ENCODE measurements at places on chromosomes 12 and 14.

DNA sequence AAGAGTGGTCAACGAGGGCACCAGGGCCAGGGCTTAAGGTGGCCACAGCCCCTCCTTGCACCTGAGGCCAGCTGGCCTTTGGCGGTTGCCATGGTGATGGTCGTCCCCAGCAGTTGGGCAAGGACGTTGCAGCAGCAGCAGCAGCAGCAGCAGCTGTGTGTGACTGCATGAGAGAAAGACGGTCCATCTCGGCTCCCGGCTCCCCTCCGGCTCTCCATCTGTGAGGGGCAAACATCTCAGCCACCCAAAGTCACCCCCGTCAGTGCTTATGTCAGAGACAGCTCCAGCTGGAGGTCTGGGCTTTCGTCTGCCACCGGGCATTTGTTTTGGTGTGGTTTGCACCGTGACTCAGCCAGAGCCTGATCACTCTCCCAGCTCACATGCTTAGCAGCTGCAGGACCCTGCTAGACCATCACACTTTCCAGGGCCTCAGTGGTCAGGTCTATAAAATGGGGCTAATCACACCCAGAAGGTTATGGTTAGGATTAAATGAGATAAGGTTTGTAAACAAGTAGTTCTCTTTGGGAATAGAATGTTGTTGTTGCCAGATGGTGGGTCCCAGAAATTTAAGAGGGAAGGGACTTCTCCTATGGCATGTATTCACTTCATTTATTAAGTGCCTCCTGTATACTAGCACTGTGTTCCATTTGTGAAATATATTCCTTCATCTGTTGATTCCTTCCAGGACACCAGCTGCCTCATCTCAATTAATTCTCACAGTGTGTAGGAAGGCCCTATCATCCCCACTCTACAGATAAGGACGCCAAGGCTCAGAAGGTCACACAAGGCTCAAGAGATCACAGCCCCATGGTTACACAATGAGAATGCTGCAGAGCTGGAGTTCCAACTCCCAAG lies 212.6 kb upstream of the LHX5 start:
- no peak for DNase-seq

GRCh38 chr14:99685151-99685591 lies 1.1 kb downstream of the CYP46A1 start:
- no peak for DNase-seq

- no peak for DNase-seq
These were observed 88.9 kb downstream of the MED13L start for GRCh38 chr12:116188581-116188980.

DNA sequence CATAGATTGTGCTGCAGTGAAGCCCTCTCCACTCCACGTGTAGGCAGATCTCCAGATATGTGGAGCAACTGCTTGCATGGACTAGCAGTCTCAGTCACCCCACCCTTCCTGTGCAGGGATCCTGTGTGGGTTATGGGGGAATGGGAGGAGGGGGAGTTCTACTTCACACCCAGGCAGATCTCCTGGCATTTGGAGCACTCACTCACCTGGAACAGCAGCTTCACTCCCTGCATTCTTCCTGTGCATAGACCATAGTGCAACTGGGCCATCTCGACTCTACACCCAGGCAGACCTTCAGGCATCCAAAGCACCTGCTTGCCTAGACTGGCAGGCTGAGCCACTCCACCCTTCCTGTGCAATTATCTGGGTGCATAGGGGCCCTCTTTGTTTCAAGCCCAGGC lies 96.0 kb upstream of the PCED1B start:
- no peak for DNase-seq

DNA sequence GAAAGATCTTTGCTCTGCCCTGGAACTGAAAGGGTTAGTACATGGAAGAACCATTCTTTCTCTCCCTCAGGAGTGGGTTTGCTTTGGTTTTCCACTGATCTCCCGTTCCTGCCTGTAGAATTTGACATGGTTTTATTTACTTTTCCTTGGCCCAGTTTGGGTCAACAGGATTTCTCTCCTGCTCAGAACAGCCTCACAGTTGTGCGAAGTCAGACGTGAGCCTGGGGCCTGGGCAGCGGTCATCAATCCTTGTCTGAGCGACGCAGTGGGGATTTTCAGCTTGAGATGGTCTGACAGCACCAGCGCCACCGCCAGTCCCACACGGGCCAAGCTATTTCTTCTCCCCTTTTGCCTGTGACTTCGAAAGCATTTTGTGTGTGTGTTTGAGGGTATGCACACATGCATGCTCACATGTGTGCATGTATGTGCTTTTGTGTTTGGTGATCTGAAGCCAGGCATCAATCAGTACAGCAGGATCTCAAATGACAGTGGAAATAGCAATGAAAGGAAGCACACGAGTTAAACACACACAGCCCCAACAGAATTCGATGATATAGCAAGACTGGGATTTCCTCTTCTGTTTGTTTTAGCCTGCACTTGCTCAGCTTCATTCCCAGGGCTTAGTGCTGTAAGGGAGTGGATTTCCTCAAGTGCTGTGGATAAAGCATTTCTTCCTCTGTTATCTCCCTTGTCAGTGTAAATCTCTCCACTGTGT lies 58.3 kb downstream of the SMOC1 start:
- no peak for DNase-seq

- no peak for DNase-seq
These were observed 101.4 kb upstream of the RTL1 start for GRCh38 chr14:101004954-101005353.

DNA sequence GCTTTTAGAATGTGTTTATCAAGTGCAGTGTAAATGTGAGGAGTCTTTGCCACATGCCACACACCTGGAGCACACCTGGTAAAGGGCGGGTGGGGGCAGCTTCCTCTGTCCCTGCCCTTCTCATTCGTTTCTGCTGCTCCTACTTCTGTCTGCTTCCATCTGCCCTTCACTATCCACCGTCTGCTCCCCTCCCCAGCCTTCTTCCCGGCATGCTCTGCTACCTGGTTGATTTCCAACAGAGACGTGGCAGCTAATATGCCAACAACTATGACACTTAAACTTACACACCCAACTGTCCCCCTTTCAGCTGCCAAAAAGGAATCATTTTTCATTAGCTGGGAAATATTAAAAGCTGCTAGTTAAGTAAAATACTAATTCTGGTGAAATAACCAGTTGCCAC lies 9.1 kb upstream of the CARMIL3 start:
- DNase-seq, result no peak

GRCh38 chr14:106286697-106287290 lies 760.4 kb downstream of the TMEM121 start:
- DNase-seq, result no peak

DNA sequence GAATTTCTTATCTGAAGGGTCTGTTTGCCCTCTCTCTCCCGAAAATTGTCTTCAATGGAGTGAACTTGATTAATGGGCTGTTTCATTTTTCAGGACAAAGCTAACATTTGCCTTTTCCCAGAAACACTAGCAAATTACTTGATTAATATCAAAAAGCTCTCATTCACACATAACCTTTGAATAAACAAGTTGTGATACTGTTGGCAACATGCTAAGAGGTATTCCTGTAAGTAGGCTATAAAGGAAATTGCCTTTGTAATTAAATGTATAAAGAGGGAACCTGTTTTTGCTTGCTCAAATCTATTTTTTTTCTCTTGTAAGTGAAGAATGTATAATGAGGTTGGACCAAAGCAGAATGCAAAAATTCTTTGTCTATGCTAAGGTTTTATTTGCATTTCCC lies 457.2 kb downstream of the TMTC2 start:
- DNase-seq, result no peak

GRCh38 chr12:38890102-38890855 lies 15.1 kb downstream of the CPNE8 start:
- DNase-seq, result no peak

GRCh38 chr12:77060136-77060882 lies 5.1 kb downstream of the E2F7 start:
- no peak for DNase-seq

DNA sequence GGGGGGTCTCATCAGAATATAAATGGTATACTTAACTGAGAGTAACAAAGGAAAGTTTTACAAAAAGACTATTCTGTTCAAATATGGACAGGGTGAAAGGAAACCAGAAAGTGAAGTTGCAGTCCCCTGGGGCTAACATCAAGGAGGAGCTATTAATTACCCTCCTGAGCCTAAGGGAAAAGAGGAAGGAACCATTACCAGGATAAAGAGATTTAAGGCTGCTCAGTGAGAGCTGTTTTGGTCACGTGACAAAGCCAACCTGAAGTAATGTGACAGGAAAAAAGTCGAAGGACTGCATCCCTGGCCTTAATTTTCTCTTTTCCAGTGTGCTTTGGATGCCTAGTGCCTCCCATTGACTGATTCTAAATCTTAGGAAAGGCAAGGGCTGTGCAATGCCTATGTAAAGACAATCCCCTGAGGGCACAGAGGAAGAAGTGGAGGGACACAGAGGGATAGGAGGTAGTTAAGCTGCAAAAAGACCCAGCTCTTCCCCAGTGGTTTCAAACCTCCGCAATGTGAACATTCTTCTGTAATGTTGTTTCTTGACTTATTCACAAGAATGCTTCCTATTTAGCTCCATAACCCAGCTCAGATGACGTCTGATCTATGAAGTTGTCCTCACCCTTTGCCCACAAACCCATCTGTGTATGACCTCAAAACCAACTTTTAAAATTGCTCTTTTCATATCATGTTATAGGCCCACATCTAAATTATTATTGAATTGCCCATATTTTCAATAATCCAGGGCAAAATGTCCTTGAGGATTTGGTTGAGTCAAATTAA lies 187.7 kb upstream of the DCN start:
- DNase-seq, result no peak

GRCh38 chr14:74945852-74946658 lies 9.3 kb downstream of the PGF start:
- DNase-seq, result no peak

GRCh38 chr14:99727096-99727870 lies 43.2 kb downstream of the CYP46A1 start:
- no peak for DNase-seq

- DNase-seq, result no peak
These were observed 361.9 kb upstream of the FAR2 start for GRCh38 chr12:28787151-28787550.

DNA sequence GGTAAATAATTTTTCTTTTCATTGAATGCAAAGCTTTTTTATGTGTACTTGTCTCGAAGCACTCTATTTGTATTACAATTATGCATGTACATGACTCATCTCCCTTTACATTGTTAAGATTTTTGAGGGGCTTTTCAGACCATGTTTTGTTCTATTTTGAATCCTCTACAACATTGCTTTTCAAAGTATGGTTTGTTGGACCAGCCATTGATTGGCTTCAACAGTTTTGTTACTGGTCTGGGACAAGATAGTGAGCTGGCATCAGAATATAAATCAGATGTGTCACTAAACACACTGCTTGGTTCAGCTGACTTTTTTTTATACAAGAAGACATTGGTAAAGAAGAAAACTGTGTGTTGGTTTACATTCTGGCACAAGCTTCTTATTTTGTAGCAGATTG lies 122.3 kb downstream of the MON2 start:
- DNase-seq, result no peak

- DNase-seq, result no peak
These were observed 8.0 kb upstream of the ZDHHC17 start for GRCh38 chr12:76755829-76756379.

All from esophagus squamous epithelium (tissue), 5 donors.